ENCODE measurements at places on chromosomes 11 and 22.

DNA sequence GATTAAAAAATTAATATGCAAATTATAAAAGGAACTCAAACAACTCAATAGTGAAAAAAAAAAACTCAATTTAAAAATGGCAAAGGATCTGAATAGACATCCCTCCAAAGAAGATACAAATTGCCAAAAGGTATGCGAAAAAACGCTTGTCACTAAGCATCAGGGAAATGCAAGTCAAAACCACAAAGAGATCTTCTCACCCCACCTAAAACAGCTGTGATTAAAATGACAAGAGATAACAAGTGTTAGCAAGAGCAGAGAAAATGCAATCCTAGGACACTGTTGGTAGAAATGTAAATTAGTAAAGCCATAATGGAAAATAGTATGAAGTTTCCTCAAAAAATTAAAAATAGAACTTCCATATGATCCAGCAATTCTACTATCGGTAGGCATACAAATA, 166.3 kb upstream of the ZC3H12C start:
- no peak for DNase-seq

DNA sequence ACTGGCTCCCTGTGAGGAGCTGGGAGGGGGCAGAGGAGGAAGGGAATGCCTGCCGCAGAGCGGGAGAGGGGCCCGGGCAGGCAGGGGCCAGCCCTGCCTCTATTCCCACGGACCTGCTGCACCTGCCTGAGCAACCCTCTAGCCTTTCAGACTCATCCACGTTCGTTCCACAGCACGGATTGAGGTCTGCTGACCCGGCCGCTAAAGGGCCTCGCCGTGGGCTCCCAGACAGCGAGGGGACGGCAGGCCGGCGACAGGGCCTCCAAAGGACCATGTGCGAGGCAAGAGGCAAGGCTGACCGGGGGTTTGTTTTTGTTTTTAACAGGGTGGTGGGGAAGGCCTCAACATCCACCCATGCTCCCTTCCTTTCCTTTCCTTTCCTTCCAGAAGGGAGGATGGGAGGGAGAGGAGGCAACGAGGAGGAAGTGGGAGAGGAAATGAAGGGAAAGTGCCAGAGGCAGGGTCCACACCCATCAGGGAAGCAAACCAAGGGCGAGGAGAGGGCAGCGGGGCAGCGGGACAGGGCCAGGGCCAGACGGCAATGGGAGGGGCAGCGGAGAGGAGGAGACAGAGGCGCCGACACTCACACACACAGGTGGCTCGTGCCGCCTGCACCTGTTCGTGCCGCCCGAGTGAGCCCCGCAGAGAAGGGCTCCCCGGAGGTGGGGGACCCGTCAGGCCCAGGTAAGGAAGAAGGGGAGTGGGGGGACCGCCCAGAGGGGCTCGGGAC, 7.5 kb downstream of the LRFN4 start:
- peak; percentile 59 for DNase-seq

DNA sequence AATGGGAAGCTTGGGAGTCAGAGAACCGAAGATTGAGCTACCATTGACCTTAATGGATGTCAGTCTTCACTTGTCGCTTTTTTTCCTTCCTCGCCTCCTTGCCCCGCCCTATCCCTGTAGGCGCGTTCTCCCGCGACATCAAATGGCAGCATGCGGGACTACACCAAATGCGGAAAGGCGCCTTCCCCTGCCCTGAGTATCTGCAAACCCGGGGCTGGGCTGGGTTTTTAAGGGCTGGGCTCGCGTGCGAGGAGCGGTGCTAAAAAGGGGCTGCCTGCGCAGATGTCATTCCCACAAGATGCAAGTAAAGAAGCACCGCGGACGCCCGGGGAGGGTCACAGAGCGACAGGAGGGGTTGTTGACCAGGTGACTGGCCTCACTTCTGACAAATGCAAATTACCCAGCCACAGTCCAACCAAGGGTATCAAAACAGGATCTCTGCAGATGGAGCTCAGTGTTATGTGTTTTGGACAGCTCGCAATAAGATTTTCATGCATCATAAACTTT, 4.7 kb upstream of the FAM111B start:
- DNase-seq, result no peak

DNA sequence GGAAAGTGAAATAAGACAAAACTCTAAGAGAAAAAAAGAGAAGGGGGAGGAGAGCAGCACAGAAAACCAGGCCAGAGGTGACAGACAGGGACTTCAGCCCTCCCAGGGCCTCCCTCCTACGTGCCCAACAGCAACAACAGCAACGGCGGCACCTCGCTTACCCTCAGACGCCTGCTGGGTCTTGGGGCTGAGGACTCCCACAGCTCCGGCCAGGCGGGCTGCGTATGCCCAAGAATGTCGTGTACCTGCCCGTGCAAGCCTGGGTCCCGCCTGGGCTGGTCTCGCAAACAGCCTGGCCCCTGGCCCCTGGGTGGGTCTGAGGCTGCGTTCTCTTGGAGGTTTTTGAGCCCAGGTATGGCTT, 30.5 kb downstream of the ARAP1 start:
- no peak for DNase-seq

DNA sequence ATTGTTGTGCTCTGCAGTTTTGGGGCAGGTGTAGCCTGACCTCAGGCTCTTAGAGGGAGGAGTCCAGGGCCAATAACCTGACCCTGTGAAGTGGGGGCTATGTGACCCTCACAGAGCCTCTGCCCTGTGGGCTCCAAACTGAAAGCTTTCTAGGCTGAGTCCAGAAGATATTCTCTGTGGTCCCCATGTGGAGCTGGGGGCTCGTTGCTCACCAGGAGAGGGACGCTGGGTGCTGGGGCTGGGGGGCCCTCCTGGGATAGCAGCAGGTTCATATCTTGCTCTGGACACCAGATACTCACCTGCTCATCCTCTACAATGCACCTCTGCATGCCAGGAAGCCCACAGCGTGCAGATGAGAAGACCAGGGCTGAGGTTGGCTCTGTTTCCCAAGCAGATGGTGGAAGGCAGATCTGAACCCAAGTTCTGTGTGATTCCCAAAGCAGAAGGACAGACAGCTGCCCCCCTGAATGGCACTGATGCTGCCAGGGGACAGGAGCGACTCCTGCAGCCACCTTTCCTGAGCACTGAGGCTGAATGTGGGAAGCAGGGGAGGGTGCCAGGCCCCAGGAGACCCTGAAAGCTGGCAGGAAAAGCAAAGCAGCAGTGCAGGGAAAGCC, 1022.0 kb downstream of the TBC1D22A start:
- DNase-seq, result no peak

DNA sequence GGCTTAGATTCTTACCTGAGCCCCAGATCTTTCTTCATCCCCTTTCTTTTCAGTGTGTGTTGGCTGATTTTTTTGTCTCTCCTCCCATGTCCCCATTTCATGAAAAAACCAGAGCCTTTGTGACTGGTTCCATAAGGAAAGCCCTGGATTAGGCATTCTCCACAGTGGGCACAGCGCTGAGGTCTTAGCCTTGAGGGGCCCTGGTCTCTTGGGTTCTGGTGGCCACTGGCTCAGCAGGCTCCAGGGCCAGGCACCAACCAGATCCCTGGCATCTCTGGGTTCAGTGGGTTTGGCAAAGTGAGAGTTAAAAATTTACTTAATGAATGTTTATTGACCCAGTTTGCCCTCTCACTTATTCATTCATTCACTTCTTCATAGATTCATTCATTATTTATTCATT, 49.5 kb upstream of the ACCSL start:
- no peak for DNase-seq

DNA sequence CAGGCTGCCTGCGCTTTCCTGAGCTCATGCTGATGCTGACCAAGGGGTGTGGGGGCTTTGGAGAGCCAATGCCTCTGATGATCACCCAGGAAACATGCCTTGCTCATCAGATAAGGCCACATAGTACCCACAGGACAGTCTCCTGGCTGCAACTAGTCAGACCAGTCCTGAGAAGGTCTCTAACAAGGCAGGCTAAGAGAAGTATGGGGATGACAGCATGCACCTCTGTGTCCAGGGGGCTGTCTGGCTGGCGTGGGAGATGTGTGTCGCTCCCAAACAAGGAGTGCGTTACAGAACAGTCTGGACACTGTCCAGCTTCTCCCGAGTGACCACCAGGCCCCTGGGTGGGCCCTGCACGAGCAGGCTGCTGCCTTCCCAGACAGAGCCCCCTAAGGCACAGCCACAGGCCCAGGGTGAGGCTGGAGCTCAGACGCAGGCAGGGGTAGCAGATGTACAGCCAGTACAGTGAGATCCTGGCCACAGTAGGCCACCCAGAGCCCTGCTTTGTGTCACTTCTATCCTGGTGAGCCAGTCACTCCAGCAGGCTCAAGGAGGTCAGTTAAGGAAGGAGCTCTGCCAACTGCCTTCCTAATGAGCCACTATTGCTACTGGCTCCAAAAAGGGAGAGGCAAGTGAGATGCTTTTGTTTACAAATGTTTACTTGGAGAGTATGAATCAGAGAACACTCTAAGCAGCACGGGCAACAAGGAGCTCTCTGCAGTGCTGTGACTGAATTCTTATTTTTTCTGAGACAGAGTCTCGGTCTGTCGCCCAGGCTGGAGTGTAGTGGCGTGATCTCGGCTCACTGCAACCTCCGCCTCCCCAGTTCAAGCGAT, 66.0 kb upstream of the CLTCL1 start:
- DNase-seq, result peak; percentile 4

DNA sequence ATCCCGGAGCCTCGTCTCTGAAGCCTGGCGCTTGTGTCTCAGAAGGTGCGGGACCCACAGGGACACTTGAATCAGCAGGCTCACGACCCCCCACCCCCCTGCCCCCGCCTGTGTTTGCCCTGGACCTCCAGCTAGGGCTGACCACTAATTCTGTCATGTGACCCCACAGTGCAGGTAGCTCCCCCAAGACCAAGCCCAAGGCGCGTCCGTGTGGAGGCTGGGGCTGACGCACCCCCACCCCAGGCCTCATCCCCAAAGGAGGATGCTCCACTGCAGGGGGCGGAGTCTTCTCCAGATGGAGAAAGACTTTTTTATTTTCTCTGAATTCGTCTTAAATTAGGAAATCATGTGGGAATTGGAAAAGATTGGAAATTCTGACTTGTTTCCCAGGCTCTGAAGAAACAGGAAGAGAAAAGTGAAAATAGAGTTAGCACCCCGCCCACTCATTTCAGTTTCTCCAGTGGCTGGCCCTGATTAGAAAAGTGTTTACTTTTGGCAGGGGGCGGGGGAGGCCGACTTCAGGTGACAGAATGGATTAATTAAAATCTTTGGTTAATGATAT, 1.0 kb upstream of the RELA start:
- DNase-seq, result peak; percentile 57

- no peak for DNase-seq
These were observed 910.4 kb downstream of the METTL15 start for GRCh38 chr11:29018631-29019030.

DNA sequence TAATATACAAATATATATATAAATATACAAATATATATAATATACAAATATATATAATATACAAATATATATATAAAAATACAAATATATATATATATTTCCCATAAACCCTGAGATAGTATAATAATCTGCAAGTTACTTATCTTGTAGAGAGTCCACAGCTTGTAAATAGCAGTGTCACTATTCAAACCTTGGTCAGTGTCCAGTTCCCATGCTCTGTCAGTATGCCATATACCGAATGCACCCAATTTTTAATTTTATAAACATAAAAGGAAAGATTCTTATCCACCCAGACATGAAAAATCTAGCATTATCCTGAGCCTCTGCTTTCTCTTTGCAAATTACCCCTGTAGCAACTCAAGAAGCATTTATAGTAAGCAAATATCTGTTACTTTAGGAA, 21.6 kb upstream of the CTSC start:
- DNase-seq, result no peak

DNA sequence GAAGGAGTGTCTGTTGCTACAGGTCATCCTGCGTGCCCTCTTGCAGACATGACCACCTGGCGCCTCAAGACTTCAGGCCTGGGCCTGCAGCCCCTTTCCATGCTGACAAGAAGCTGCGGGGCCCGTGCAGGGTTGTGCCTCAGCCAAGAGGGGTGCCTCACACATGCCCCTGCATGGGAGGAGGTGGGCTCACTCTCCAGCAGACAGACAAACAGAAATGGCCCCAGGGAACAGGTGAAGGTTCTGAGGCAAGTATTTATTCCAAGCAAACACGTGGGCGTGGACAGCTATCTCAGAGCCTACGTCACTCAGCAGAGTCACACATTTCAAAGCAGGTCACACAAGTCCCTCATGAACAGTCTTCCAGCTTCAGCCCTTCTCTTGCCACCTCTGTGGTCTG, 5.9 kb upstream of the SYCE3 start:
- DNase-seq, result no peak

GRCh38 chr11:111840143-111840542, 31.2 kb downstream of the ALG9 start:
- DNase-seq, result peak; percentile 47

- peak; percentile 2 for DNase-seq
These were observed 1019.4 kb downstream of the BRD1 start for GRCh38 chr22:48808038-48808960.
